ENCODE measurements at places on chromosomes 5 and 9.

- peak; percentile 56 for DNase-seq
Observed at GRCh38 chr5:61333321-61333953, 1.4 kb downstream of the ZSWIM6 start.

DNA sequence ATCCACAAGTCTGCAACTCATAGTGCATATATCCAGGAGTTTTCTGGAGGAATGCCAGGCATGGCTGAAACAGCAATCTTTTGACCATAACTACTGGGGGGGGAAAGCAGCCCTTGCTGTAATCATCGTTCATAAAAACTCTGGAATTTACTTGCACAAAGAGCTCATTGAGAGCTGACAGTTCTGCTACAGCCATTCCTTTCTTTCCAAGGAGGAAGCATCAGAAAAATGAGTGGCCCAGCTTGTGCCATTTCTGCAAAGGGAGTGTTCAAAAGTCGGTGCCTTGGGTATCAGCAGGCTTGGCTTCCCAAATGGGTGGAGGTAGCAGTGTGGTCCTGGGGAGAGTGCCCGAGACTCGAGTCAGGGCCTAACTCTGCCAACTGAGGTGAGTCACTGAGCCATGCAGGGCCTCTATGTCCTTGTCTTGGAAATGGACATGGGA lies 101.5 kb downstream of the GCNT1 start:
- peak; percentile 87 for DNase-seq

DNA sequence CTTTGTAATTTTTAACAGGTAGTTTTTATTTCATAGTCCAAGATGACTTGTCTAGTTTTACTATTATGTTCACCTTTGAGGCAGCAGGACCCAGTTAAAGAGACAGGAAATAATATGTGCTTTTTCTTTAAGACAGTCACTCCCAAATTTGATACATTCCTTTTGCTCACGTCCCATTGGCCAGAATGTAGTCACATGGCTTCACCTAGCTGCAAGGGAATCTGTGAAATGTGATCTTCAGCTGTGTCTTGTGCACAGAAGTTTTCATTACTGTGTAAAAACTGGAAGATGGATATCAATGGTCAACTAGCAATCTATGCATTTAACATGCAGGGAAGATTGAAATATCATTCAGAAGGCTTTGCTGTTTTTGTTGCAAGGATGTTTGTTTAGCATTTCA lies 41.1 kb downstream of the XRCC4 start:
- DNase-seq, result no peak

DNA sequence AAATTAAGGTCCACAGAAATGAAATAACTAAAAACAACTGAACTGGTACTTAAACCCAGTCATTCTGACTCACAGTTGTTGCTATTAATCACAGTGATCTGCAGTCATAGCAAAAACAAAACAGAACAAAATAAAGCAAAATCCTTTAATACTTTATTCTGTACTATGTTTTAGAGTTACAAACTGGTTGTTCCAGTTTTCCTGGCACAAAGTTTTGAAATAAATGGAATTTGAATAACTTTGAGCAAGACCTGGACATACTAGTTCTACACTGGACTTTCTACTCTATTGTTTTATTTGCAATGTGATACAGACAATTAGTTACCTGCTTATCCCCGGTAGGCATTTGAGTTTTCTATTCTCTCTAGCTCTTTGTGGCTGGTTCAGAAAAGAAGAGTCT lies 147.9 kb downstream of the DMRT2 start:
- DNase-seq, result no peak

DNA sequence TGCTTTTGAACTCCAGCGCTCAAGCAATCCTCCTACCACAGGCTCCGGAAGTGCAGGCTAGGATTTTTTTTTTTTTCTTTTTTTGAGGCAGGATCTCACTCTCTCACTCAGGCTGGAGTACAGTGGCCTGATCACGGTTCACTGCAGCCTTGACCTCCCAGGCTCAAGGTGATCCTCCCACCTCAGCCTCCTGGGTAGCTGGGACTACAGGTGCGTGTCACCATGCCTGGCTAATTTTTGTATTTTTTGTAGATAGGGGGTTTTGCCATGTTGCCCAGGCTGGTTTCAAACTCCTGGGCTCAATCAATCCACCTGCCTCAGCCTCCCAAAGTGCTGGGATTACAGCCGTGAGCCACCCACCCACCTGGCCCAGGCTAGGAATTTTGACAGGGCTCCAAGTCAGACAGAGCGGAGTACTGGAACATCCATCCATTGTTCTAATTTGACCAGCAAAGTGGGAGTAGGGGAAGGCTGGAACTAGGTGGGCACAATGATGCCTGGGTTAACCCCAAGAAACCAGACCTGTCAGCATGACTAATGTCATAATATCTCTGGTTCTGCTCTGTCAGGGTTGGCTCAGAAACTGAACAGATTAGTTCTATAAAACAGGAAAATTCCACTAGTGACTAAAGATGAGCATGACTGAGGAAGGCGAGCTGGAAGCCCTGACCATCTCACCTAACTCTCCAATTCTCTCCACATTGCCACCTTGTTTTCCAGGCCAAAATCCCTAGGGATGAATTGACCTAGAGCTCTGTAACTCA lies 9.2 kb downstream of the ZBTB5 start:
- no peak for DNase-seq

- no peak for DNase-seq
Observed at GRCh38 chr5:163434401-163434866, 3.0 kb upstream of the CCNG1 start.

DNA sequence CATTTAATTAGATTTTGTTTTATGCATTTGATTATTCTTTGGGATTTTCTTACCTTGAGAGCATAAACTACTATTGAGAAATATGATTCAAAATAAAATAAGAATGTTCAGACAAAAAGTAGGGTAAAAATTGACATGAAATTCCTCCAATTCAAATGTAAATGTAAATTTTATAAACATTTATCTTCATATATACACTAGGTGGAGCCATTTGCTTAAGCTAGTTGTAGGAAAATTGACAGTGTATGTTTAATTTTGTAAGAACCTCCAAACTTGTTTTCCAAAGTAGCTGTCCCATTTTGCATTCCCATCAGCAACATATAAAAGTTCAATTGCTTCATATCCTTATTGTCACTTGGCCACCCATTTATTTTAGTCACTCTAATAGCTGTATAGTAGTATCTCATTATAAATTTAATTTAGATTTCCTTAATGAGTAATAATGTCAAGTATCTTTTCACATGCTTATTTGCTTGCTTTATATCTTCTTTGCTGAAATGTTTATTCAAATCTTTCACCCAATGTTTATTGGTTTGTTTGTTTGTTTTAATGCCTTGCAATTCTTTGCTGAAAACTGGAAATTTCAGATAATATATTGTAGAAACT lies 37.6 kb upstream of the SLCO6A1 start:
- DNase-seq, result peak; percentile 21

- DNase-seq, result no peak
Observed at GRCh38 chr5:541539-542318, 17.5 kb upstream of the SLC9A3 start.

- DNase-seq, result peak; percentile 62
Observed at GRCh38 chr9:17116400-17116837, 18.4 kb upstream of the CNTLN start.

DNA sequence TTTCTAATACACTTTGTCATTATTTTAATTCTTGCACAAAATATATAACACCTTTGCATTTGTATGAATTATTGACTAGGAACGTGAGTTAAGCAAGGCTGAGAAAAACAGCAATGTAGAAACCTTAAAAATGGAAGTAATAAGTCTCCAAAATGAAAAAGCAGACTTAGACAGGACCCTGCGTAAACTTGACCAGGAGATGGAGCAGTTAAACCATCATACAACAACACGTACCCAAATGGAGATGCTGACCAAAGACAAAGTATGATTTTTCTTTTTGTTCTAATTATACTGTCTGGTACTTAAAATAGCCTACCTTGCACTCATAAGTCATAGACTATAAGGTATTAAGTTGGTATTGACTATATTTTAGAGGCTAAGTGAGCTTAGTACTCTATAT lies 34.4 kb downstream of the RAD50 start:
- peak; percentile 11 for DNase-seq

DNA sequence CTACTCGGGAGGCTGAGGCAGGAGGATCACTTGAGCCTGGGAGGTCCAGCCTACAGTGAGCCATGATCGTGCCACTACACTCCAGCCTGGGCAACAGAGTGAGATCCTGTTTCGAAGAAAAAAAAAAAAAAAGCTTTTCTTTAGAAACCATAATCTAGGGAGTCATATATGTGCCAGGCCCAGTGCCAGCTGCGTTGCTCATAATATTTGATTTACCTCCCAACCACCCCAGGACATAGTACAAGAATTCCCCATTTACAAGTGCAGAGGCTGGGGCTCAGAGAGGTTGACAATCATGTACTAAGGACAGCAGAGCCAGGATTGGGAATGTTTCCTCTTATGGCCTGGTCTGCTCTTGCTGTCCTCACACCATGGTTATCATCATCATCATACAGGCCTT lies 25.1 kb upstream of the TRIM14 start:
- DNase-seq, result no peak

DNA sequence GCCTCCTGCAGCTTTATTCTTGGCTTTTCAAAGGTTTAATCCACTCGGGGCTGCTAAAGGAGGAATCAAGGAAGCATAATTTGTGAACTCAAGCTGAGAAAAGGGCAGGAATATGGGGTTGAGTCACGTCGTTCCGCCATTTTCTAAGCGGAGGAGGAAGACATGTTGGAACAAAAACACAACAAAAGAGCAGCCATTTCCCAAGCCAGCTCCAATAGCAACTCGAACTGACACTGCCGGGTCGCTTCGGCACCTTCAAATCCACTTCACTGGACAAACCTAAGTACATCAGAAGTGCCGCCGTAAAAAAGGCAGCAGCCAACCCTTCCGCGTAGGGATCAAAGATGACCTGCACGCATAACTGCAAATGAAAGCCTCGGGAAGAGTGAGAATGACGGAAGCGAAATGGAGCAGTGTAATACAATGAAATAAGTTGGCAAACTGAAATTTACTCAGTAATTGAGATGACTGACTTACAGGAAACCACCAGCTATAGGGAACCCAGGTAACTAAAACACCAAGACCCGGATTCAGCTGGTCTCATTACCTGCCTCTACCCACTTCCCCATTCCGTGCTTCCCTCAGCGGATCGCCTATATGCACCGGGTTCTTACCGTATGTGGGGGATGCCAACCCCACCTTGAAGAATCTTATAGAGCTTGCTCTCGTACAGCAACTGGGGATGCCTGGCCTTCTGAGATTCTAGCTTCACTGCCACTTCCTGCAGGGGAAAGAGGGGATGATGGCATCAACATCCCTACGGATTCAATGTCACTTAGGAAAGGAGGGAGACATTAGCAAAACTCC lies 1.6 kb downstream of the CSNK1A1 start:
- peak; percentile 67 for DNase-seq

DNA sequence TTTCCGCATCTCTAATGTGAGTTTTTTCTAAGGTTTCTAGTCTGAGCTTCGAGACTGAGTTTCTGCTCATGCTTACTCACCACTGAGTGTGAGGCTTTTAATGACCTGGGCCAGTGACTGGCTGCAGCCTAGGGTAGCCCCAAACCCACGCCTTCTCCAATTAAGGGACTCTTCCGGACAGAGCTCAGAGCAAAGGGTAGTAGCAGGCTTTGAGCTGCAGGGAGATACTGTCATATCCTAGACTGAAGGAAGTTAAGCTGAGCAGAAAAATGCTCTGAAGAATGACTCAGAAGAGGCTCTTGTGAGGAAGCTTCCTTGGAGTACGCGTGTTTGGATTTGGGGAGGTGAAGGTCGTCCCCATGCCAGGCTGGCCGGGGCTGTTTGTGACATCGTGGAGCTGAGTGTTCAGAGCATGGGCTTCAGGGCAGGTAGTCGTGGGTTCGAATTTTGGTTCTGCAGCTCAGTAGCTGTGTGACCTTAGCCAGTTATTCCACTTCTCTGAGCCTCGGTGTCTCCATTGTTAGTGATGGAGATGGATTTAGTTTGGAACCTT lies 3.5 kb downstream of the USP20 start:
- peak; percentile 98 for DNase-seq

DNA sequence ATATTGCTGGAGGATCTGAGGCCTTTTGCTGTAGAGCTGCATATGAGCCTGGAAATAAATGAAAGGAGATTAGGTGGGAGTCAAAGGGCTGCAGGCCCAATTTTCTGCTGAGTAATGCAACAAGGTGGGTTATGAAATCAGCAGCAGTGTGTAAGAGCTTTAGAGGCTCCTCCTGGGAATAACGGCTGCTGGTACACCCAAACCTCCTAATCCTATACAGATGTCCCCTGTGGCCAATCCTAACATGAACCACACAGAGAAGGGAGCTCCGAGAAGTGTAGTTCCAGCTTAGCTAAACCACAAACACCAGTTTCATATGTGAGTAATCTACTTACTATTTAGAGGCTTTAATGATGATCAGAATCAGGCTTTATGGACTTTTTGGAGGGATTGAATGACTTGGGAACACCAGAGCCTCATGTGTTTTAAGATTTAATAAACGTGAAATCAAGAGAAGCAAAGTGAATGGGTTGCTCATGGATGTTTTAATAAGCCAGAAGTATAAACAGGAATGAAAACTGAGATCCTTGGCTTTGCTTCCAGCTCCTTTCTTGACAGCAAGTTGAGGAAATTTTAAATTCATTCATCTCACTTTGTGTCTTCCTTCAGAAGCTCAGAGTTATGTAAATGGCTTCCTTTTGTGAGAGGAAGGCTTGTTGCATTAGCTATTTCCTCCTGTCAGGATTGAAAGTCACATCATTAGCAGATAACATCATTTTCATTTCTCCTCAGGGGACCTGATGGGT lies 437.5 kb downstream of the TMEM232 start:
- DNase-seq, result no peak

DNA sequence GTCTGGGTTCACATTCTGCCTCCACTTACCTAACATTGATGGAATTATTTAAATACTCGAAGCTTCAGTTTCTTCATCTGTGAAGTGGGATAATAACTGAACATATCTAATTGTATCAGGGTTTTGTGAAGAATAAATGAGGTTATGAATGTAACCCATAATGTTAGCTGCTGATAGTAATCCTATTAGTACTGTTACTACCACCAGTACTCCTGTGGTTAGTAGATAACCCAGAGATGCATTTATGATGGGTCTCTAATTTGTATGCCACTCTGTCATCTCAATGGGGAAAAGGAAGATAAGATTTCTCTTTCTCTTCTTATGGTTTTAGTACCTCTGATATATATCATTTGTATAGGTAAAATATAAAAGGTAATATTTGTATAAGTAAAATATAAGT lies 16.0 kb downstream of the CPEB4 start:
- no peak for DNase-seq

DNA sequence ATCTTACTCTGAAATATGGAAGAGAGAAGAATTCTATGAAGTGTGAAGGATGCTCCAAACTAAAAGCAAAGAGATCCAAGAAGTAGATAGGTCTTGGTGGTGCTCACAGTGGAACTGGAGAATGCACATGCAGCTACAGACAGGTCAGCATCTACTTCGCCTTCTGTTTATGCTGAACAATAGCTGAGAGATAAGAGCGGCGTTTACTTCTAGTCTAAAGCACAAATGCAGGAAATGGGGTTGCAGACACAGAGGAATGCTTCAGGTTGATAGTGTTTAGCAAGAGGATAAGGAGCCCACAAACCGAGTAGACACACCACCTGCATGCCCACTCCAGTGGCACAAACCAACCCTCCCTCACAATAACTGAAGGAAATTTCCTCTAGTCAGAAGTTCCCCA lies 180.0 kb upstream of the RGMB start:
- DNase-seq, result no peak

GRCh38 chr9:136683173-136683745 lies 4.0 kb downstream of the AGPAT2 start:
- no peak for DNase-seq

GRCh38 chr9:18245911-18246310 lies 228.0 kb upstream of the ADAMTSL1 start:
- DNase-seq, result peak; percentile 42

- peak; percentile 75 for DNase-seq
Observed at GRCh38 chr9:110700953-110701352, 32.4 kb downstream of the MUSK start.

GRCh38 chr5:68315679-68316271 lies 100.2 kb downstream of the PIK3R1 start:
- no peak for DNase-seq
